GM12878 (cell line): ENCODE measurements at places on chromosomes 12 and 14.

- no peak for DNase-seq
Observed at GRCh38 chr14:95319312-95320077, at the start of gene CLMN. TSS of gene CLMN (minus strand) at chr14:95319908. CDS start at chr14:95319792, 116 bp downstream.

- DNase-seq, result no peak
Observed at GRCh38 chr14:85527445-85528035, 2.4 kb upstream of the FLRT2 start.

- DNase-seq, result peak; percentile 17
Observed at GRCh38 chr12:4643747-4644146, 5.1 kb downstream of the AKAP3 start.

GRCh38 chr14:105383083-105383730 is 15.1 kb upstream of the TEX22 start:
- DNase-seq, result no peak

DNA sequence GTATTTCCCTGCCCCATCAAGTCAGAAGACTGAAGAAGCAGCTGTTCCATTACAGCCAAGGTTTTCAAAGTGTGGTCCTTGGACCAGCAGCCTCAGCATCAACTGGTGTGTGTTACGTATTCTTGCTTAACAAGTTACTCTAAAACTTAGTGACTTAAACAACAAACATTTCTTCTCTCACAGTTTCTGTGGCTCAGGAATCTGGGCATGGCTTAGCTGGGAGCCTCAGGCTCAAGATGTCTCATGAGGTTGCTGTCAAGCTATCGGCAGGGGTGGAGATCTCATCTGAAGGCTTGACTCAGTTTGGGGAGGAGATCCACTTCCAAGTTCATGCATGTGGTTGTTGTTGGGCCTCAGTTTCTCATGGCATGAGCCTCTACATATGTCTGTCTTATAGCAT is 174.5 kb downstream of the KTN1 start:
- no peak for DNase-seq

- no peak for DNase-seq
Observed at GRCh38 chr14:100860556-100861187, 34.8 kb downstream of the MEG3 start.

GRCh38 chr14:25074099-25074685 is 24.2 kb upstream of the STXBP6 start:
- DNase-seq, result no peak

DNA sequence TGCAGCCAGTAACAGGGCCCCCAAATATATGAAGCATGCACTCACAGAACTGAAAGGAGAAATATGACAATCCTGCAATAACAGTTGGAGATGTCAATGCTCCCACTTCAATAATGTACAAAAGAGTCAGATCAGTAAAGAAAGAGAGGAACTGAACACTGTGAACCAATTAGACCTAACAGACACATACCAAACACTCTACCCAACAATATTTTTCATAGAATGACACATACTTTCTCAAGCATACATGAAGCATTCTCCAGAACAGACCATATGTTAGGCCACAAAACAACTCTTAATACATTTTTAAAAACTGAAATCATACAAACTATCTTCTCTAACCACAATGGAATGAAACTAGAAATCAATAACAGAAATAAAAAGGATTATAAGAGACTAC is 80.2 kb downstream of the ELK3 start:
- DNase-seq, result no peak

DNA sequence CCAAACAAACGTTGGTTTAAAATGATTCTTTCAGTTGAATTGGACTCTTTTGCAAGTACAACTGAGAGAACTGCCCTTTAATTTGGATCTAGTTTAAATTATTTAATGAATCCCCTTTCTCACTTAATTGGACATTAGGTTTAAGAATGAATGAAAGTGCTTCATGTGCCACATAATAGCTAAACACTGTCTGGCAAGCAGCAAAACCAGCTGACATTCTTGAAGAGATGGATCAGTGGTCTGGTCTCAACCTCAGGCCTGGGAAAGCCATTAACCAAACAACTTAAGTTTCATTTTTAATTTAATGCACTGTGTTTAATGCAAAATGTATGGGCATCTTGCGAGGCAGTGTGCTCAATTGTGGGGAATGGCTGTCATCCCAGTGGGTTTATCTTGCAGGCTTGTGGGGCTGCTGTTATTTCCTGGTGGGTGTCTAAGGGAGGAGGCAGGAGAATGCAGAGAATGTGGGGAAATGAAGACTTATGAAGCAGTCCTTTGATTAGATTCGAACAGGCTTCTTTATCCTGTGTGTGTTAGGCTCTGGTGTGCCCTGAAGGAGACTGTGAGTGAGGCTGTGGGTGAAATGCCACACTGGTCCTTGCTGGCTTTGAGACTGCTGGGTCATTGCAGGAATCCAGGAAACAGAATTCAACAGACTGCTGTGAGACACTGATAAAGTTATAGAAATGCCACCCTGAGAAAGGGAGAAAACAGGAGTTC is 144.1 kb upstream of the PELI2 start:
- DNase-seq, result no peak

DNA sequence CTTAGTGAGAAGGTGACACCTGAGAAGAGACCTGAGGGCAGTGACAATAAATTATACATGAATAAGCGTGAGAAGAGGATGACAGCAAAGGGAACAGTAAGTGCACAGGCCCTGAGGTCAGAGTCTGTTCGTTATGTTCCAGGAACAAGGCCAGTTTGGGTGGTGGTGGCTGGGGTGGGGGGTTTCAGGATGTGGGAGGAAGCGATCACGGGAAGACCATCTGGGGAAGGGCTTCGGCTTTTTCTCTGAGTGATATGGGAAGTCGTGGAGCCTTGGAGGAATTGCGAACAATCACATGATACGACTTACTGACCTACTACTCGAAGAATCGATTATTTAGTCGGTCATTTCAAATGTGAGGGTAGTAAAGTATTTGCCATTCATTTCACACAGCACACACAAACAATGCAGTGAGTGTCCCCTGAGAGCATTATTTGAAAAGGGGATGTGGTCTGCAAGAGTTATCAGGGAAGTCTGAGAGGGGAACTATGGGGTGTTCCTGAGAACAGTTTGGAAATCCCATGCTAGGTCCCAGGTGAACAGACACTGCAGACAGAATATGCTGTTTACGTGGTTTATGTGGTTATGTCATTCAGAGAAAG is 94.7 kb downstream of the SLC38A1 start:
- peak; percentile 85 for DNase-seq

DNA sequence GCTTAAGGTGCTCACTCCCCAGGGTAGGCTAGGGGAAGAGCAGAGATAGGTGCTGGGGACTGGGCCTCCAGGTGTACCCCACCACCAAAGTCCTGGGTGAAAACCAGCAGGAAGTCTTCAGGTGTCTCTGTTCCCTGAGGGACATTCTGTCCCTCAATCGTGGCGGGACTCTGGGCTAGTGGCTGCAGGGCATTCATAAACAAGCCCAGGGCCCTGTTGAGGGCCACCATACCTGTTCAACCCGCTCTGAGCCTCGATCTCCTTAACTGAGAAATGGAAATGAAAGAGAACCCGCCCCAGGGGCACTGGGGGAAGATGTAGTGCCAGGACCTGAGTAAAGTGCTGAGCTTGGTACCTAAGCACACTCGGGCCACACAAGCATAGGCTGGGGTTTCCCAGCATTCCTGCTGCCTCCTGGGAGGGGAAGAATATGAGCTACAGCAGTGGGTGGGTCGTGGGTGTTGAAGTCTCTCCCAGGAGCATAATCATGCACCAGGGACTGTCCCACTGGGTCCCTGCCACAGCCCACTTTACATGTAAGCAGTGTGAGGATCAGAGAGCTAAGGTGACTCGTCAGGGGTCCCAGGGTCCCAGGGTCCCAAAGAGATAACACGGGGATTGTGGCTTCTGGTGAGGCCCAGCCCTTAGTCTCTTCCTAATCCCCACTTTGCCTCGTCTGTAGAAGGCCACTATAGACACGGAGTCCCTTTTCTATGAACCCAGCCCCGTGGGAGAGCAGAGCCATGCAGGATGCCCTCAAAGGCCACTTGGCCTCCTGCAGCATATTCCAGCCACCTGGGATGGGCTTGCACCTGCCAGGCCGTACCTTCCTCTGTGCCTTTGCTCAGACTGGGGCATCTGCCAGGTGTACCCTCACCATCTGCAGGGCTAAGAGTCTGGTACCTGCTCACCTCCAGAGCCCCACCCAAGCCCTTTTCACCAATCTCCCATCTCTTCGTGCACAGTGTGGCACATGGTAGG is 14.4 kb downstream of the FAM222A start:
- no peak for DNase-seq

- no peak for DNase-seq
Observed at GRCh38 chr14:75044752-75045151, 6.5 kb downstream of the MLH3 start.

- DNase-seq, result no peak
Observed at GRCh38 chr14:103890821-103891666, 37.2 kb upstream of the TDRD9 start.
